ENCODE measurements at places on chromosomes 3 and 15.

DNA sequence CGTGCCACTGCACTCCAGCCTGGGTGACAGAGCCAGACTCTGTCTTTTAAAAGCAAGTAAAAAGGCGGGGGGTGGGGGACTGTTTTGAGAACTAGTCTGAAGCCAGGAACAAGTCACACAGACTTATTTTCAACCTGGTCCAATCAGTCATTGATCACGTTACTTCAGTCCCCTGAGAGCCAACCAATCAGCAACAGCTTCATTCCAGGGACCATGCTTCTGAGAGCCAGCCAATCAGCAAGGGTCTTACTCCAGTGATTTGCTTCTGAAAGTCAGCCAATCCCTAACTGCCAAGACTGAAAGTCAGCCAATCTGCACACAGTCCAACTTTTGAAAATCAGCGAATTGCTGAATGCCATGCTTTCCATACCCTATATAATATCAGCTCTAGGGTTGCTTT is 48.6 kb upstream of the C15orf39 start:
- no peak for DNase-seq

GRCh38 chr3:65265511-65265910 is 577.7 kb upstream of the ADAMTS9 start:
- no peak for DNase-seq

GRCh38 chr3:9196020-9196419 is 53.4 kb downstream of the SRGAP3 start:
- no peak for DNase-seq

GRCh38 chr15:63991706-63992105 is 54.6 kb downstream of the DAPK2 start:
- DNase-seq, result no peak

GRCh38 chr15:52670087-52670486 is 9.1 kb downstream of the ATOSA start:
- DNase-seq, result no peak

- peak; percentile 26 for DNase-seq
Measured at GRCh38 chr15:38389924-38390542, 63.9 kb upstream of the FAM98B start.

DNA sequence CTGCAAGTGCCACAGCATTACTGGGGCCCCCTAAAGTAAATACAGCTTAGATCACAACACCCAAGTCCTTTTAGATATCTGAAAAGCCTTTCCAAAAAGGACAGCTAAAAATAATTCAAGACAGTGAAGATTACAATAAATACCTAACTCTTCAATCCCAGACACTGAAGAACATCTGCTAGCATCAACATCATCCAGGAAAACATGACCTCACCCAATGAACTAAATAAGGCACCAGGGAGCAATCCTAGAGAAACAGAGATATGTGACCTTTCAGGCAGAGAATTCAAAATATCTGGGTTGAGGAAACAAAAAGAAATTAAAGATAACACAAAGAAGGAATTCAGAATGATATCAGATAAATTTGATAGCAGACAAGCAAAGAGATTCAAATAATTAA is 71.7 kb upstream of the TTC14 start:
- DNase-seq, result no peak

DNA sequence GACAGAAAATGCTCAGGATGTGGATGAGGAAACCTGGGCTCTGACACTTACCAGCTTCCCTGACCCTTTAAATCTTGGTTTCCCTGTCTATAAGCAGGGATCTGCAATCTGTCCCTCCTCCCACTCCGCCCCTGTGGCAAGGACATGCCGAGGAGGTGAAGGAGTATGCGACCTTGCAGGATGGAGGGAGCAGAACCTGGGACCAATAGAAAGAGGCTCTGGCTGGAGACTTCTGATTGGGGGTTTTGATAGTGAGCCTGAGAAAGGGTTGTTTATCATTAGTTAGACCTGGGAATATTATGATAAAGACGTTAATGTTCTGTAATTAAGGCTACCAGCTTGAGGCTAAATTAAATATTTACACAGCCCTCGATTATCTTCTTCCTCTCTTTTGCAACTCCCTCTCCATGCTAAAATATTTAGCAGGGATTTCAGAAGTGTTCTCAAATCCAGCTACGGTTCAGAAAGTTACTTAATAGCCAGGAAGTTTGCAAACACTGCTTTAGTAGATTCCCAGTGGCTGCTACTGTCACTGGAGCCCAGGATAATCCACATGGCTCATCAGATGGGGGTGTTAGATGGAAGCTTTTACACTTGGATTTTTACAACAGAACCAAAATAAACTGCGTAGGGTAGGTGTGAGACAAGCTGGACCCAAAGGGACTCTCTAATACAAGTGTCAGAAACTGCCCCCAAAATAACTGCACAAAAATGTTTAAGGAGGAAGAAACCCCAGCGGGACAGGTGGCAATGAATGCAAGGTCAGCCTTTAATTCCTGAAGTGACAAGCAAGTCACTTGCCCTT is 9.2 kb upstream of the PAQR5 start:
- DNase-seq, result no peak

GRCh38 chr15:90986790-90987507 is 7.4 kb downstream of the PRC1 start:
- no peak for DNase-seq

DNA sequence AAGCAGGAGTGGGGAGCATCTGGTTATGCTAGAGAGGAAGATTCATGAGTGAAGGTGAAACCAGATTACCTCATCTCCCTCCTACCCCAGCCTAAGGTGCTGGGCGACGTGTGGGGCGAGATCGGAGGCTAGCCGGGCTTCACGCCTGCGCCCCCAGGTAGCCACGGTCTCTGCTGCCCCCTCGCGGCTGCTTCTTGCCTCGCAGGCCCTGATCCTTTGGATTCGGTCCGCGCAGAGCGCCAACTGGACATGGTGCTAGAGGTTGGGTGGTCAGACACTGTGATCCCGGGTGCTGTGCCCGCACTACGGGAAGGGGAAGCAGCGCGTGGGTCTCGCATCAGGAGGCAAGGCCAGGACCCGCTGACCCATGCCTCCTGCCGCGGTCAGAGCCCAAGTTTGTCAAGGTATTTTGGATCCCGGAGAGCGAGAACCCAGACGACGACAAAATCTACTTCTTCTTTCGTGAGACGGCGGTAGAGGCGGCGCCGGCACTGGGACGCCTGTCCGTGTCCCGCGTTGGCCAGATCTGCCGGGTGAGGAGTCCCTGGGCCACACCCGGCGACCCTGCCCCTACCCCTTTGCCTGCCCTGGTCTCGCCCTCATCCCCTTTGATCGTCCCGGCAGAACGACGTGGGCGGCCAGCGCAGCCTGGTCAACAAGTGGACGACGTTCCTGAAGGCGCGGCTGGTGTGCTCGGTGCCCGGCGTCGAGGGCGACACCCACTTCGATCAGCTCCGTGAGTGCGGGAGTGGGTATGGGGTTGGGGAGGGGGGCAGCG is 4.2 kb downstream of the SEMA3B start:
- DNase-seq, result peak; percentile 87

GRCh38 chr15:89123181-89123525 is 34.9 kb downstream of the ABHD2 start:
- DNase-seq, result no peak

GRCh38 chr15:35102186-35102585 is 17.1 kb upstream of the NANOGP8 start:
- DNase-seq, result no peak

DNA sequence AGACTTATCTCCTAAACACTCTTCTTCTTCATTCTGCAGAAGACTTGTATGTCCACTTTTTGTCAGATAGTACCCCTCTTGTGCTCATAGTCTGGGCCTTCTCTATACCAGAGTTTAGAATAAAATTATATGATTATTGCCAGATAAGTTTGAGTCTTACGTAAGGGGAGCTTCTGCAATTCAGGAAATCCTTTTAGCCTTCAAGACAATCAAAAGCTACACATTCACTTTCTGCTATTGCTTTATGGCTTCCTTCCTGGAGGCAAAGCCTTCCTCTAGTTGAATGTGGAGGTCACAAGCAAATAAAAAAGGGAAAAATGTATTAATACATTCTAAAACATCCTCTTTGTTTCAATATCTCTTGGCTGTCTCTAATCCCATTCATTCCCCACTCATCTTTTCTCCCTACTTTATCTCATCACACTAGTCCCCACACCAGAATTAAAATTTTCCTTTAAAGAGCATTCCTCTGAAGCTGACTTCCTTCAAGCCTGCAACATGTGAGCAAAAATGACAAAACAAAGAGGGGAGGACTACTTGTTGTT is 186.8 kb downstream of the CPNE4 start:
- DNase-seq, result no peak

- no peak for DNase-seq
Measured at GRCh38 chr15:74584204-74584603, 31.4 kb upstream of the CLK3 start.

DNA sequence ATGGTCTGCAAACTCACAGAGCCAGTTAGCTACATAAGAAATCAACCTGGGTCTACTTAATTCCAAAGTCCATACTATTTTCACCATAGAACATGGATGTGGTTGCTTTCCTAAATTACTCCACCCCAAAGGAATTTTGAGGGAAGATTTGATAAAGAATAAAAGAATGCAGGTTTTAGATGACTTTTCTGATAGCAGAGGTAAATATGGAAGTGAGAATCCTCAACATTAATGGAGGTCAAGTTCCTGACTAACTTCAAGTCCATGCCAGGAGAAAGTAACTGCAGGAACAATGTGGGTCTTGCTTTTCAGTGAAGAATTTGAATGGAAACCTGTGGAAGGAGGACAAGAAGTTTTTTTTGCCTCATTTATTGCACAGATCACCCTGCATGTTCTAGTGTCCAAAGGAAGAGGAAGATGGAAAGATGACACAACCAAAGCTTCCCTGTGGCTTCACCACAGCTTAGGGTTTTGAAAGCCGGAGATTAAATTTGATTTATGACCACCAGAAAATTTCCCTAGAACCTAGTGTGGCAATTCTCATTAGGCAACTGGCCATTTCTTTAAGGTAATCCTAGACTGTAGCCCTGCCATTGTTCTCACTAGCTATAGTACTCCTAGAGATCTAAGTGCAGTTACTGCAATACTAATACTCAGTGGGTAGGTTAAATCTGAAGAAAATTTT is 429.7 kb downstream of the RAP2B start:
- no peak for DNase-seq

DNA sequence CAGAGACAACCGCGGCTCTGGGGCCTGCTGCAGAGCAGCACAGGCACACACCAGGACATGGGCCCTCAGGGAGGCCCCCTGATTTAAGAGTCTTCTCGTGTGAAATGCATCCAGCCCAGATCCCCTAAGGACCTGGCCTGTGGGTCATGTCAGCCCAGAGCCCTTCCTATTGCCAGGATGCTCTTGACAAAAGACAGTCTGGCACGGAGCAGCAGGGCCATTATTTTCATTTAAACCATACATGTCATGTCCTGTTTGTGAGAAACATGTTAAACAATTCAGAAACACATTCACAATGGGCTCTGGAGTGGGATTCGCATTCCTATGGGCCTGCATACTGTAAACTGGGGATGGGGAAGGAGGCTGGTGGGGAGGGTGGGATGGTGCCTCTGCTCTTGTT is 367.4 kb upstream of the WNT5A start:
- DNase-seq, result no peak

DNA sequence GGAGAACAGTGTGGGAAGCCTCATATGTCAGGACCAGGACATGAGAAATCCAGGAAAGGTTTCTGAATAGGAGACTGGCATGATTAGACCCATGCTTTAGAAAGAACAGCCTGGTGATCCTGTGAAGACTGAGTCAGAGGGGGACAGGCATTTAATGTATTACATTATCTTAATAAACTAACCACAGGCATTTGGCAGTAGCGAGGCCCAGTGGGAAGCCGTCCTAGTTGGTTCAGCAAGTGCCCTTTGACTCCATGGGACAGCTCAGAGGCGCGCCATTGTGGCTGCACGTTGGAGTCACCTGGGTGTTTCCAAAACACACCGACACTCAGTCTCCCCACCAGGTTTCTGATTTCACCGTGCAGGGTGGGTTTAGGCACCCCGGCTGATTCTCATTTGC is 90.5 kb upstream of the DGKG start:
- DNase-seq, result no peak

- no peak for DNase-seq
Measured at GRCh38 chr3:136067211-136067610, 101.7 kb downstream of the PPP2R3A start.

DNA sequence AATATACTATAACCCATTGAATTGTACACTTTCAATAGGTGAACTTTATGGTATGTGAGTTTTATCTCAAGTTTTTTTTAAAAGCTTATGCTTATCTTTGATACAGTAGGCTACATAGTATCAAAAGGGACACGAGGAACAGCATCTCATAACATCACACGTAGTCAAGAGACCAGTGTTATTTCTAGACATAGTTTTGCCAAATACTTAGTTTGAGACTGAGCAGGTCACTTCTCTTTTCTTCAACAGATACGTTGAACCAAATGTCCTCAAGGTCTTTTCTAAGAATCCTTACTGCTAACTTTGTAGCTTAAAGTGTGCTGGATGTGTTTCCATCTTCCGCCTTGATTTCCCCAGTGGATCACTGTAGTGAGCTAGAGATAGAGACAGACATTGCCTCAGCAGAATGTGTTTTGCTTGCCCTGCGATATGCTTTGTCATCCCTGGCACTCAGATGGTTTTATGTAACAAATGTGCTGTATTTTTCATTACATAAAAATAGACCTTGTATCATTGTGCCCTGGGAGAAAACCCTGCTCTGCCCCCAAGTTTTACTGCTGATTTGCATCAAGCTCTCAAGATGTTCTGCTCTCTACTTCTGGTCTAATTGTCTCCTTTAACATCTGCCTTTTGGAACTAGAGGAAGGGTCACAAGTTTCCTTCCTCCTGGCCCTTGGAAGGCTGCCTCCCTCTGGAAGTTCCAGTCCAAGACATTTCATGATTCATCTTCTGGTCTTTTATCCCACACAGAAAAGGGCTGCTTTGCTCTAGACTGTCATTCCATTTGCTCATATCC is 426.4 kb upstream of the RGMA start:
- no peak for DNase-seq

DNA sequence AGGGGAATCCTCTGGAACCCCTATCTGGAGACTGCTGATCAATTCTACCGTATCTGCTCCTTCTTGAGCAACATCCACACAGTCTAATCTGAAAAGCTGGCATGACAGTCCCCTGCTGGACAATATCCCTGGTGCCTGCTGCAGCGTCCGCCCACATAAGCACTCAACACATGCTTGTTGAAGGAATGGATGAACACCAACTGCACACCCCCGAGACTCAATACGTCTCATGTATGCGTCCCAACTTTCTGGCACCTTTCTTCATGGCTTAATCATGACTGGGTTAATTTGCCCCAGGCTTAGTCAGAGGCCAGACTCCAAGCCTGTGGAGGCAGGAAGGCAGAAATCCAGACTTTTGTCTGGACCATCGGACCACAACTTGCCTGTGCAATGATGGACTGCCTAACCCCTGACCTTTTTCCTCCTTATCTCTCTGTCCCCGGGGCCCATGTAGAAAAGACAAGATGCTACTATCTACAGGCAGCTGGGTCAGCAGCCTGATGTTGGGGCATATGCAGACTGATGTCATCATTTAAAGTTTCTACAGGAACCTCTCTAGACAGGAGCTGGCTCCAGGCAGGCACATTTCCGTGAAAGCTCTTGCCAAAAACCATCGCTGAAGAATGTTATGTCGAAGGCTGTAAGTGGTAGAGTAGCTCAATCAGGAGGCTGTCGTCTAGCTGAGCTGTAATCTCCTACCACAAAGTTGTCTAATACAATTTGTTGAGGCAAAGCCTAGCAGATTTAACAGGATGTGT is 114.1 kb upstream of the TPM1 start:
- no peak for DNase-seq

All from stimulated activated CD4-positive, alpha-beta T cell treated with anti-CD3 and anti-CD28 coated beads, Interleukin-15, amount 100 ng/mL, for 1 hour (primary cell).